ENCODE measurements at places on chromosomes 3 and 15. TPM values are rescaled to one million over a fixed set of nuclear protein-coding genes. Genes with fewer than 3 reads are reported as not detected.

MAP1A gene
- total RNA-seq = 0.65 TPM

RHCG gene
- total RNA-seq = not detected

SLC28A1 gene
- not detected for total RNA-seq

CFAP100 gene
- not detected for total RNA-seq

ADPRH gene
- 5.2 TPM for total RNA-seq

PIK3CB gene
- total RNA-seq = 14.1 TPM

KNG1 gene
- not detected for total RNA-seq

CLN6 gene
- 11.0 TPM for total RNA-seq

EFCC1 gene
- total RNA-seq = not detected

TUSC7 gene
- under 0.01 TPM for total RNA-seq

OSTN gene
- total RNA-seq = under 0.01 TPM

CERS3 gene
- not detected for total RNA-seq

SAMMSON gene
- not detected for total RNA-seq

SUCNR1 gene
- 0.46 TPM for total RNA-seq

CLEC3B gene
- total RNA-seq = 0.61 TPM

TP53BP1 gene
- 47.1 TPM for total RNA-seq

RAD18 gene
- total RNA-seq = 15.7 TPM

SPATA12 gene
- under 0.01 TPM for total RNA-seq

INSYN1 gene
- total RNA-seq = not detected

HAUS2 gene
- 45.1 TPM for total RNA-seq

FGF12 gene
- total RNA-seq = 0.15 TPM

GLDN gene
- total RNA-seq = under 0.01 TPM

ZNF770 gene
- 35.4 TPM for total RNA-seq

THUMPD3 gene
- total RNA-seq = 39.5 TPM

LSAMP gene
- 0.15 TPM for total RNA-seq

SPINK8 gene
- not detected for total RNA-seq

FBXO40 gene
- under 0.01 TPM for total RNA-seq

GOLGA8S gene
- total RNA-seq = 0.15 TPM

B3GALNT1 gene
- total RNA-seq = 36.9 TPM

ITGB5 gene
- 88.3 TPM for total RNA-seq

EDEM1 gene
- 25.7 TPM for total RNA-seq

AHSG gene
- total RNA-seq = not detected

CTXN2 gene
- not detected for total RNA-seq

IQCH gene
- total RNA-seq = 0.32 TPM

EIF5A2 gene
- 3.6 TPM for total RNA-seq

PRSS50 gene
- total RNA-seq = not detected

LMAN1L gene
- not detected for total RNA-seq

VILL gene
- total RNA-seq = 4.9 TPM

VGLL3 gene
- total RNA-seq = 3.2 TPM

LINS1 gene
- 8.4 TPM for total RNA-seq

TIMP4 gene
- not detected for total RNA-seq

TLR9 gene
- total RNA-seq = not detected

EIF4A2 gene
- total RNA-seq = 732 TPM
